ENCODE measurements at places on chromosomes 6 and 20.

DNA sequence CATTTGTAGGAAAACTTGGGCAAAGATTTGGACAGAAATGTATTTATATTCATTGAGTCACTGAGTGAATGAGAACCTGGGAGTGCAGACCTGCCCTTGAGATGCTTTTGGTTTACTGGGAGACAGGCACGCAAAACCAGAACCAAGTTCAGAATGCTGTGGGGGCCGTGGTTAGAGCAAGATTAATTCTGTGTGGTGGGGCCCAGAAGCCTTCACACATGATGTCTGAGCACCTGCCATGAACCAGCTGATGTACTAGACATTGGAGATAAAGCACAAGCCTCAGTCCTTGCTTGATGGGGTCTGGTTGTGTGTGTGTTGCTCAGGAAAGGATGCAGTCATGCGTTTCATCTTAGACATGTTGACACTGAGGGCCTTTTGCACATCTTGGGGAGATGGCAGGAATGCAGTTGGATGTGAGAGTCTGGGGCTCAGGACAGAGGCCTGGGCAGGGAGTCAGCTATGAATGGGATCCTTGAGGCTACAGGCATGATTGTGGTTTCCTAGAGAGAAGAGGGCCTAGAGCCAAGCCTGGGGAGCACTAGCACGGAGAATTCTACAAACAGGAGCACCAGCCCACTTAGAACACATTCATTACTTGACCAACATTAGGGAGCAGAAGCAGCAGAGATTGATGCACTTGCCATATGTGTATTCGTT, 114.3 kb upstream of the TMEM181 start:
- no peak for DNase-seq

DNA sequence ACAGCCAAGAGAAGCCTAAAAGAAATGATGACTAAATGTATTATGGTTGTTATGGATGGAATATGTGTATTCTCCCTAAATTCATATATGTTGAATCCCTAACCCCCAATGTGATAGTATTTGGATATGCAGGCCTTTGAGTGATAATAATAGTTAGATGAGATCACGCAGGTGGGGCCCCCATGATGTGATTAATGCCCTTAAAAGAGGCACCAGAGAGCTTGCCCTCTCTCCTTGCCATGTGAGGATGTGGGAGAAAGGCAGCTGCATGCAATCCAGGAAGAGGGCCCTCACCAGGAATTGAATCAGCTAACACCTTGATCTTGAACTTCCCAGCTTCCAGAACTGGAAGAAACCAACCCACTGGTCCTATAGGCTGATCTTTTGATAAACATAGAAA, 190.6 kb upstream of the TCF21 start:
- DNase-seq: no peak

DNA sequence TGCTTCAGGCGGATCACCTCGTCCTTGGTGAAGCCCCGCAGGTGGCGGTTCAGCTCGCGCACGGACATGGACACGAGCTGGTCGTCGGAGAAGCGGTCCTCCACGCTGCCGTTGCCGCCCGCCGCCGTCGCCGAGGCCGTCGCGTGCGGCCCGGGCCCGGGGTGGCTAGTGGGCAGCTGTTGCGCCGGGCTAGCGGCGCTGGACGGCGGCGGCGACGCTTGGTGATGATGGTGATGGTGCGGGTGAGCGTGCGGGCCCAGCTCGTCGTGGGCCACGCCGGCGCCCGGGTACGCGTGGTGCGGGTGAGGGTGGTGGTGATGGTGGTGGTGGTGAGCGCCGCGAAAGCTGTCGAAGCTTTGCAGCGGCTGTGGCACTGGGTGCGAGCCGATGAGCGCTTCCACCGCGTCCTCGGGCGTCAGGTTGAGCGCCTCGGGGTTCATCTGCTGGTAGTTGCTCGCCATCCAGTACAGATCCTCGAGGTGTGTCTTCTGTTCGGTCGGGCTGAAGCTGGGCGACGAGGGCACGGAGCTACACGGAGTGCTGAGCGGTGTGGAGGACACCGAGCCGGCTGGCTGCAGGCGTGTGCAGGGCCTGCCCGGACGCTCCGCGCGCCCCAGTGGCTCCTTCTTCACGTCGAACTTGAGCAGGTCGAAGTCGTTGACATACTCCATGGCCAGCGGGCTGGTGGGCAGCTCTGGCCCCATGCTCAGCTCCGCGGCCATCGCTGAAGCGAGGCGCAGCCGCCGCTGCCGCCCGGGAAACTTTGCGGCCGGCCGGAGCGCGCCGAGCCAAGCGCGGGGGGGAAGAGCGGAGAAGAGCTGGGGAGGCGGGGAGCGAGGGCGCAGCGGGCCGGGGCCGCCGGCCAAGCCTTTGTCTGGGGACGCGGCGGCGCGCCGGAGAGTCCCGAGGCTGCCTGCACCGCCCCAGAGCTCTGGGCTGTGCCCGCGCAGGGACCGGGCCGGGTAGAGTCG, 622 bp downstream of the MAFB start:
- DNase-seq: no peak

DNA sequence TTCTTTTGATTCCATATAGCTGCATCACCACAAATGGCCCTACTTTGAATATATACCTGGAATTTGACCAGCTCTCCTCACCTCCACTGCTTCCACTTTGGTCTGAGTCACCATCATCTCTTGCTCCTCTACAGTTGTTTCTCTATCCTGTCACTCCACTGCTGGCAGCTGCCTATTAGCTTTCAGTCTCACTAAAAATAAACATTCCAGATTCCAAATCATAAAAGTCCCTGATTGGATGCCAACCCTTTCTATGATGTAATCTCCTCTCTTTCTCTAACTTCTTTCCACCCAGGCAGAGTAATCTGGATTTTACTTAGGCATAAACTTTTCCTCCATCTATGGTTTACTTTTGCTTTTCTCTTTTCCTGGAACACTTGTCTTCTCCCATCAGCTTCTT, 49.1 kb downstream of the RFPL4B start:
- DNase-seq: no peak

GRCh38 chr6:148240461-148240840, 102.2 kb upstream of the SASH1 start:
- no peak for DNase-seq

GRCh38 chr6:118283766-118284165, 264.3 kb upstream of the PLN start:
- DNase-seq: peak; percentile 49

DNA sequence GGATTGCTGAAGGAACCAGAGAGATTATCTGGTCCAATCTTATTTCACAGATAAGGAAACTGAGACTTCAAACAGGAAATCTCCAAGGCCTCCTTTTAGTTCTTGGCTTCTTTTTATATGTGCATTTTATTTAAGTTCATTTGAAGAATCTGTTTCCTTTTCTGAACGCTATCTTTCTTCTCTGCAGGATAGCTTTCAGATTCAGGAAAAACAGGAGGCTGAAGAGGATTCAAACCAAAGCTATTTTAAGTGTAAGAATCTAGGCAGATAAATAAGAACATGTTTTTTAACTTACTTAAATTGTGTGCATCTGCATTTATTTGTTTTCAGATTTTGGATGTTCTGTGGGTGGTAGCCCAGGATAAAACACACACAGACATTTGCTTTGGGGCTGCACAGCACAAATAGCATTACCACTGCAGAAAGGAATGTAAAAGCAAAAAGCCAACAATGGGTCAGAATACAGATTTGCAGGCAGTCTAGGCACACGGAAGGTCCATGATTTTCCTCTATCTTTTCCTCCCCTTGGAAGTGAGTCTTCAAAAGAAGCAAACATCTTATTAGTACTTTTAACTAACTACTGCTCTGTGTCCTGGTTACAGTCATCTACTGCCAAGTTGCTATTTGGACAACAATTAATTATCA, 188.8 kb upstream of the TBX18 start:
- no peak for DNase-seq

DNA sequence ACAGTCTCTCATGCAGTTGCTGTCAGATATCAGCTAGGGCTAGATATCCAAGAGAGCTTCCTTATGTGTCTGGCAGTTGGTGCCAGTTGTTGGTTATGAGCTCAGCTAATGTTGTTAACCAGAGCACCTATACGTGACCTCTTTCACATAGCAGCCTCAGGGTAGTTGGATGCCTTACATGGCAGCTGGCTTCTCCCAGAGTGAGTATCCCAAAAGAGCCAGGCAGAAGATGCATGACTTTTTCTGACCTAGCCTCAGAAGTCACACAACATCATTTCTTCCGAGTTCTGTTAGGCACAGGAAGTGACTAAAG, 175.7 kb downstream of the VEGFA start:
- no peak for DNase-seq

DNA sequence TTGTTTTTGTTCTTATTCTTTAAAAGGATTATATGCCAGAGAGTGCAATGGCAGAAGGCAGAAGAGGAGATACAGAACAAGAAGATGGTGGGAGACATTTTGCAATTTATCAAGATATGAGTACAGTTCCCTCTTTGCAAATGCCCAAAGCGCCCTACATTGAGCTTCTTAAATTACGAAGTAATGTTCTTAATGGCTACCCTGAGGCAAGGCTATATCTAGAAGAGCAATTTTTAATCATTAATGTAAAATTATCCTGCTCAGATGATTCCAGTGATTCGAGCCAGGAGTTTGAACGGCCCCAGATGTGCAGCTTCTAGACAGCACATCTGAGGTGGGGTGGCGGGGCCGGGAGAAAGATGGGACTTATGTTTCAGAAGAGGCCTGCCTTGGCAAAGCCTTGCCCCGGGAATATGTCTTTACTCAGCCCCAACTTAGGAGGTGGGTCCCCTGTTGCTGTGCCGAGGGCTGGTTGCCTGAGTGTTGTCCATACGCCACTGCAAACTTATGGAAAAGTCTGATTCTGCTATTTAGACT, 84.9 kb upstream of the MLN start:
- DNase-seq: no peak

GRCh38 chr6:132100388-132100990, 149.3 kb upstream of the CCN2 start:
- no peak for DNase-seq

DNA sequence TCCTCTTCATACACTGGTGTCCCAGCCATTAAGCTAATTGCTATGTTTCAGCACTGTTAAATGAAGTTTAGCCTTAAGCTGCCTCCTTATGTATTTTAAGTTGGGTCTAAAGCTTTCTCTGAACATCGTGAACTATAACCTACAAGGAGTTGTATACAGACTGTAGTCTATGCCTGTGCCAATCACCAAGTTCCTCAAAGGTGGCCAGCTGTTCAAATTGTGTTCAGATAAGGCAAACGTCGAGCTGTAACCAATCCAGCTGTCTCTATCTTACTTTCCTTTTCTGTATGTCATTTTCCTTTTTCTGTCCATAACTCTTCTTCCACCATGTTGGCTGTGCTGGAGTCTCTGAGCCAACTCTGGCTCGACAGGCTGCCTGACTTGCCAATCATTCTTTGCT, 199.6 kb downstream of the OGFRL1 start:
- DNase-seq: no peak

DNA sequence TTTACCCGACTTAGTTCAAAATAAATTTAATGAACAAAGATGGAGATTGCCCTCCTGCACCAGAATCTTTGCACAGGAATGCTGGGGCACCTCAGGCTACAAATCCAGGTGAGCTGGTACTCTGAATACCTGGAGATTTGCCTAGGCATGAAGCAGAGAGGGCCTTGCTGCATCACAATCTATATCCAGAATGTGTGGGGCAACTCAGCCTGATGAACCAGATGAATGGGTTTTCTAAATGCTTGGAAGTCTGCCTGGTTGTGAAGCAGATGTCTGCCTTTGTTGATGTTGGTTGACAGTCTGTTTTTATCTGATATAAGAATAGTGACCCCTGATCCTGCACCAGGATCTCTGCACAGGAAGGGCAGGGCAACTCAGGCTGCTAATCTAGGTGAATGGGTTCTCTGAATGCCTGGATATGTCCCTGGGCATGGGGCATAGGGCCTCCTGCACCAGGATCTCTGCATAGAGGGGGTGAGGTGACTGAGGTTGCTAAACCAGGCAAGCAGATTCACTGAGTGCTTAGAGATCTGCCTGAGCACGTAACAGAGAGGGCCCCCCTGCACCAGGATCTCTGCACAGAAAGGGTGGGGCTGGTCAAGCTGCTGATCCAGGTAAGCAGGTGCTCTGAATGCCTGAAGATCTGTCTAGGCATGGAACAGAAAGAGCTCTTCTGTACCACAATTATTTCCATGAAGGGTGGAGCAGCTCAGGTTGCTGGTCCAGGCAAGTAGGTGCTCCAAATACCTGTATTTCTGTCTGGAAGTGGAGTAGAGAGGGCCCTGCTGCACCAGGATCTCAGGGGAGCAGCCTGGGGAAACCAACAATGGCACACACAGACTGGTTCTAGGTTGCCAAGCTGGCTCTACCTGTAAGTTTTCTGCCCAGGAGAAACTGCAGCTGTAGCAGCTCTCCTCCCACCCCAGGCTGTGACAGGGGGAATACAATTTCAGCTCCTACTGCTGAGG, 437.5 kb downstream of the MMUT start:
- no peak for DNase-seq

- DNase-seq: no peak
These were observed 38.0 kb downstream of the EFCAB8 start for GRCh38 chr20:32896521-32897280.

DNA sequence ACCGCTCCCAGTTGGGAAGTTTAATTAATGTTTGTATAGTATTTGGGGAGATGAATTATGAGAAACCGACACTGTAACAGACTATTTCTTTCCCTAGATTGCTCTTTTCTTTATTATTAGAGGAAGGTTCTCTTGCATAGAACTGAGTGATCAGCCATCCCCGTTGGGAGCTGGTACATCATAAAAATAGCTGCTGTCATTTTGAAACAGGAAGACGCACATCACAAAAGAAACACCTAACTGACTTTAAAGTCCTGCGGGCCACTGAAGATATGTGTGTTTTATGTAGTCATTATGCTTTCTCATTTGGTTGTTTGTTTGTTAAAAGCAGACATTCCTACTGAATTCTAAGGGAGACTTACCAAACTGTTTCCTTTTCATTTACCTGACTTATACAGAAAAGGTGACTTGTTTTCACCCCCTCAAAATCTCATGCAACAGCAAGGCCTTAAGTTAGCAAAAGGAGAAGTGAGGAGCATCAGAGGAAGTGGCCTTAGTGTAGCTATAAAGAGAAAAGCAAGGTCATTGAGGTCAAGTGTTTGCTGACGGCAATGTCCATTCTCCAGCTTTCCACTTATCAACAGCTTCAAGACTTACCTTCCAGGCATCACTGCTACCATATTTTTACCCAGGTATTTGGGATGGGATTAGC, 91.0 kb downstream of the PKHD1 start:
- DNase-seq: no peak

DNA sequence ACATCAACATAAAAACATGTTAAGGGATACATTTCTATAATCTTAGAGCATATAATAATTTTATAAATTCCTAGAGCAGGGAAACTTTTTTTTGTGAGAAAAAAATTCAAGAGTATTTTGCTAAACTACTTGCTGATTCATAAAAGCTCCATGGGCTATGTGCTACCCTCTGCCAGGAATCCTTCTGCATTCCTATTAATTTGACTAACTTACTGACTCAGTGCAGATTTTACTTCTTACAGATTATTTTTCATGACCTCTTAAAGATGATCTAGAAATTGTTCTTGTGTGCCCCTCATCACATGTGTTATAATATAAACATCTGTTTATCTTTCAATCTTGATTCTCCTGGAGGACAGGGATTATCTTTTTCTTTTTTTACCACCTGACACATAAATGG, 5.7 kb downstream of the VTA1 start:
- no peak for DNase-seq

DNA sequence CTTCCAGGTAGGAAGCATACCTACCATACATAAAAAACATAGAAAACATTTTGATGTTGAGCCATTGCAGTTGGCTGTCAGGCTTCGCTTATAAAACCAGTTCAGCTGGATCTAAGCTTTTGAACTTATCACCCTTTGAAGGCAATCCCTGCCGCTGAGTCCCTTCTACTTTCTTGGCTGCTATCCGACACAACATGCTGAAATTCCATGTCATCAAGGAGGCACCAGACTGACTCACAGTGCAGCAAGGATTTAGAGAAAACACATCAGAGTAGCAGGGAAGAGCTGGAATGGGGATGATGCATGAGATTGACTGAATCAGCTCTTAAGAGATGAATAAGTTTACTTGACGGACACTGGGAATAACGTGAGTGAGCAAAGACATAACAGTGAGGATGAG, 135.0 kb upstream of the MAN1A1 start:
- DNase-seq: no peak

Data from NCI-H774 (cell line).